ENCODE measurements at places on chromosomes 11 and 22.
A peak's percentile ranks its signal among the peaks of the same experiment; 100 is the strongest.

GRCh38 chr11:70424765-70425344 is 26.5 kb downstream of the CTTN start:
- DNase-seq: no peak

GRCh38 chr11:111331711-111332479 is 33.5 kb downstream of the POU2AF3 start:
- no peak for DNase-seq

- no peak for DNase-seq
These were observed 453.7 kb downstream of the INSC start for GRCh38 chr11:15568440-15568839.

- no peak for DNase-seq
These were observed 70.1 kb downstream of the LRP5 start for GRCh38 chr11:68382358-68382998.

- DNase-seq: no peak
These were observed 101.2 kb upstream of the CTSC start for GRCh38 chr11:88438721-88439120.

DNA sequence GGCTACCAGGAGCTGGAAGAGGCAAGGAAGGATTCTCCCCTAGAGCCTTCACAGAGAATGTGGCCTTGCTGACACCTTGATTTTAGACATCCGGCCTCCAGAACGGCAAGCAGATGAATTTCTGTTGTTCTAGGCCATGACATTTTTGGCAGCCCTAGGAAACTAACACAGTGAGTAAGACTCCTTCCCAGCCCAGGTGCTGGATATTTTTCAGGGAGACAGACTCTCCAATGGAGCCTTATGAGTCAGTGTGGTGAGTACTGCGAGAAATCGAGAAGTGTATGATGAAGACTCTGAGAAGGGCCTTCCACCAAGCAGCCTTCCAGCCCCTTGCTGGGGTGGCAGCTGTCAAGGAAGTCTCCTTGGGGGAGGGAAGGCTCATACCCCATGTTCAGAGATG is 114.4 kb downstream of the OSBP2 start:
- no peak for DNase-seq

DNA sequence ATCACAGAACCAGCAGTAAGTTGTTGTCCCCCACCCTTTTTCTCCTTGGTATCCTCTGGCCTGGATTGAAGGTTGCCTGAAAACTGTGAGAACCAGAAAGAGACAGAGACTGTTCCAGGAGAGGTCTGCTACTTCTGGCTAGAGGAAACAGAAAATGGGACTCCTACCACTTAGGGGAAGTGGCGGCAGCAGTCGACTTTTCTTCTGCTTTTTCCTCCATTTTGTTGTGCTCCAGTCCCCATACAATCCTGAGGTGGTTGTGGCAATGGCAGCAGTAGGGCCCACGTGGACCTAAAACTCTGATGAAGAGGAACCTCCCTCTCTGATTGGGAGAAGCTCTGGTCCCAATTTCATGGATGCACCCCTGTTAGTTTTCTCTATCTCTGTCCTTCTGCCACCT is 76.0 kb upstream of the SORL1 start:
- no peak for DNase-seq

GRCh38 chr22:31144223-31144622 is 3.9 kb upstream of the PLA2G3 start:
- DNase-seq: no peak

DNA sequence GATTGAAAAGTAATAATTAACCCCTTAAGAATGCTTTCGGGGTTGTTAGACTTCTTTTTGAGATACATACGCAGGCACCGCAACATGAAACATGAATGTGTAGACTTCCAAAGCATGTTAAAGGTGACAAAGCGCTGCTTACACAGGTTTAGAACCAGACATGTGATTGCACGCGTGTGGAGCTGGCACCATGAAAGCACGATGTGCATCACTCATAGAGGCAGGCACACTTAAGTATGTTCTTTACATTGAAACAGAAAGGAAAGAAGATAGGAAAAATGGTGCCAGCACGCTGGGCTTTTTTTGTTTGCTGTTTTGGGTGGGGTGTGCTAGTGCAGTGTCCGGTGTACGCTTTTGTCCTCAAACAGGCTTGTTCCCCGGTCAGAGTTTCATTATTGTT is 83.6 kb upstream of the PPARA start:
- peak; percentile 5 for DNase-seq

DNA sequence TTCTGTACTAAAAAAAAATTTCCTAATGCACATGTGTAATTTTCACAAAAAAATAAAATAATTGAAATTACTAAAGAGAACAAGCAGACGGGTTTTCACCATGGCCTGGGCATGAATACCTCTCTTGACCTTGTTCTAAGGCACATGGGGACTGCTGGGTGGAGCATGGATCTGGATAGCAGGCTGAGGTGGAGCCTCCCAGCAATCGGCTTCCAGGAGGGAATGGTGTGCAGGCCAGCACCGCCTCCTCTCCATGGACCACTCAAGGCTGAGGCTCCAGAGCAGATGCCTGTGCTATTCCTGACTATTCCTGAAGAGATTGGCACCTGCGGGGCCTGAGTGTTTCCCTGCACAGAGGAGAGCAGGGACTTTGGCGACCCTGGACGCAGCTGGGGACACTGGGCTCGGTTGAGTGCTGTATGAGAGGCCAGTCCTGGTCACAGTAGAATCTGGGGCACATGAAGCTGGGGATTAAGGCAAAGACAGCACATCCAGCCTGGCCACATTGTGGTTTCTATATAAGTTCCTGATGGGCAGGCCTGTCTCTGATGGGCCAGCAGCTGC is 963.6 kb downstream of the BRD1 start:
- peak; percentile 7 for DNase-seq

DNA sequence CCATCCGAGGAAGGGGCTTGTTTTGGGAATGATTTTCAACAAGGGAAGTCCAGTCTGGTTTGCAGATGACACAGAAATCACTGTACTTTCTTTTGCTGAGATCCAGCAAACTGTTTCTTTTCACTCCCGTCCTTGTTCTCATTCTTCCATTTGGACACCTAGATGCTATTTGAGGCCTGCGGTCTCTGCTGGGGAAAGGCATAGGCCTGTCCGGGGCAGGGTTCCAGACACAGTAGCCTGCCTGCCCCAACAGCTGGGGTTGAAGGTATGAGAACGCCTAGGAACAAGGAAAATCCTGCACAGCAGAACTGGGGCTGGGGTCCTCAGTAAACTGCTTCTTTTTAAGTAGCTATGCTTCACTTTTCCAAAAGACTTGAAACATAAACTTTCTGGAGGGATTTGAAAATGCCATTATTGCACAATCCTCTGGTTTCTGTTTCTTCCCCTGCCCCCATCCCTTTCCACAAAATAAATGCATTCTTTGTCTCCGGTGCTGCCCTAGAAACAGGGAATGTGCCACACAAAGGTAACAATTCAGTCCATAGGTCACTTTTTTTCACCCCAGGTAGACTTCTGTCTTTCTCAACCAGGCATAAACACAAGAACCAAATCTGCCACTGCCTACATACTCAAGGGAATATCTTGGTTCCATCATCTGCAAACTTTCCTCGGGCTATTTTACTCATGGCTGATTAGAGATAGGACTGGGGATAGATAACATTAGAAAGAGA is 174.8 kb upstream of the MTMR2 start:
- peak; percentile 90 for DNase-seq

DNA sequence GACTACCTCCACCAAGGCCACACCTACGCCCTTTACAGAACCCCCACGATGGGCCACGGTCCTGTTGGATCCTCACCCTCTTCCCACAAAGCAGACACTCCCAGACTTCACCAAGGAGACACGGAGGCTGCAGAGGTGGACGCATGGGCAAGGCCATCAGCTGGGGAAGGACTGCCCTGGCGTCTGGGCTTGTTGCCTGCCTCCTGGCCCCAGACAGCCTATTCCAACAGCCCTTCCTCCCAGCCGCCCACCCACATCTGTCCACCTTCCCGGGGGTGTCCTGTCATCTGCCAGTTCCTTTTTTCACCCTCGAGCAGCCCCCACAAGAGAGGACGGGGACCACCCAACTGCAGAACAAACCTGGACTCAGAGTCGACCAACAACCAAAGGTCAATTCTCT is 28.9 kb upstream of the TH start:
- DNase-seq: no peak

- DNase-seq: no peak
These were observed 90.8 kb downstream of the TECTA start for GRCh38 chr11:121191818-121192217.

GRCh38 chr22:37334859-37335805 is 52.8 kb downstream of the CYTH4 start:
- peak; percentile 56 for DNase-seq

GRCh38 chr11:115364896-115365295 is 139.3 kb downstream of the CADM1 start:
- no peak for DNase-seq

DNA sequence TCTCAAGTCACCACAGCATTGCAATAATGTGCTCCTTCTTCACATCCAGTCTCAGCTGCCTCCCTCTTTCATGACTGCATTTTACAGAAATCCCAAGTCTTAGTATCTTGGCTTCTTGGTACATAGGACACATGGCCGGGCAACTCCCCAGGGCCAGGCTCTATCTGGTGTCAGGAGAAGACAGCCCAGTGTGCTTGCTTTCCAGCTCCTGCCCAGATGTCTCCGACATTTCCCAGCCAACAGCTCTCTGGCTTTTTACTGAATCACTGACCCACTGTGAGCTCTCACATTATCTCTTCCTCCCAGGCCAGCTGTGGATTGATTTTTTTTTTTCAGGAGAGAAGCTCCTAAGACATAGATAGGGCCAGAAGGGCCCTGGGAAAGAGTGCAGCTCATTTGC is 346.0 kb upstream of the C11orf87 start:
- no peak for DNase-seq

- no peak for DNase-seq
These were observed 53.5 kb upstream of the TCF20 start for GRCh38 chr22:42323971-42324370.
